ENCODE measurements at places on chromosomes 11 and 22.
A peak's percentile ranks its signal among the peaks of the same experiment; 100 is the strongest.

DNA sequence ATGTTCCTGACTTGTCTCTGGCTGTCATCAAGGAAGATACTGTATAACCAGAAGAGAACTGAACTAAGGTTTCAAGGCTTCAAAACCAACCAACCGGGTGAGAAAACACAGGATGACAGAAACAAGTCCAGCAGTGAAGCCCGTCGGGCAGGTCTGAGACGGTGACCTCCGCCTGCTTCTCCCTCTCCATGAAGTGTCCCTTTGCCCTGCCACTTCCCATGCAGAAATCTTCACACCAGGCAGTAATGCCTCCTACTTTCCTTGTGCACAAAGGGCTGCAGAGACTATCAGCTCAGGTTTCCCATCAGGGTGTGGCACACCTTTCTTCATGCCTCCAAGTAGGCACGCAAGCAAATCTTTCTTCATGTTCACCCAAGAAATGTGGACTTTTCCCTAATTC lies 24.2 kb downstream of the PRDM10 start:
- DNase-seq, result no peak

DNA sequence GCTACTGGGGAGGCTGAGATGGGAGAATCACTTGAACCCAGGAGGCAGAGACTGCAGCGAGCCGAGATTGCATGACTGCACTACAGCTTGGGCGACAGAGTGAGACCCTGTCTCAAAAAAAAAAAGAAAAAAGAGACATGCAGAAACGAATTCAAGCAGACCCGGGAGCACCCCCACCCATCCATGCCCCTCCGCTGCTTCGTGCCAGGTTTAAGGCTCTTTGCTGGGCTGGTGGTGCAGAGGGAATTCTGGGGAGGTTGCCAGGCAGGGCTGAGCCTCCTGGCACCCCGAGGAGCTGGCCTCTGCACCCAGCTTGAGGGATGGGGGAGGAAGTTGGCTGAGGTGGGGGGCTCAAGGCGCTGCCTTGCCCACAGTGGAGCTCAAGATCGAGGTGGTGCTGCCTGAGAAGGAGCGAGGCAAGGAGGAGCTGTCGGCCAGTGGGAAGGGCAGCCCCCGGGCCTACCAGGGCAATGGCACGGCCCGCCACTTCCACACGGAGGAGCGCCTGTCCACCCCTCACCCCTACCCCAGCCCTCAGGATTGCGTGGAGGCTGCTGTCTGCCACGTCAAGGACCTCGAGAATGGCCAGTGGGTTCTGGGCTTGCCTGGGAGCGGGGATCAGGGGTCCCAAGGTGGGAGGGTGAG lies 6.0 kb downstream of the AIFM3 start:
- DNase-seq, result no peak

DNA sequence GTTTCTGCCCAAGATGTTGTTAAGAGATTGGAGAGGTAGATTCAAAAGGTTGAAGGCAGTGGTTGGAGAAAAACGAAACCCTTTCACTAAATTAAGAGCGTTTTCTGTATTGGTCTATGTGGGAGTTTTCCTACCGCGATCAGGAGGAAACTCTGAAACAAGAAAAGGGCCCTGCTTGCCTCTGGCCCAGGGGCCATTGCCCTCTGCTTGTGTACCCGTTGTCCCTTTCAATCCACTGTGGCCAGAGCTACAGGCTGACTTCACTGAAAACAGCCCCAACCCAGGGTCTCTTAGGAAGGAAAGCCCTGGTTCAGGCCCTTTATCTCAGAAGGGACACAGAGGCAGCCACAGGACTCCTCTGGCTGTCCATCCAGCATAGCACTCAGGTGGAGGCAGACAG lies 99.1 kb downstream of the CSNK2A3 start:
- DNase-seq, result no peak

DNA sequence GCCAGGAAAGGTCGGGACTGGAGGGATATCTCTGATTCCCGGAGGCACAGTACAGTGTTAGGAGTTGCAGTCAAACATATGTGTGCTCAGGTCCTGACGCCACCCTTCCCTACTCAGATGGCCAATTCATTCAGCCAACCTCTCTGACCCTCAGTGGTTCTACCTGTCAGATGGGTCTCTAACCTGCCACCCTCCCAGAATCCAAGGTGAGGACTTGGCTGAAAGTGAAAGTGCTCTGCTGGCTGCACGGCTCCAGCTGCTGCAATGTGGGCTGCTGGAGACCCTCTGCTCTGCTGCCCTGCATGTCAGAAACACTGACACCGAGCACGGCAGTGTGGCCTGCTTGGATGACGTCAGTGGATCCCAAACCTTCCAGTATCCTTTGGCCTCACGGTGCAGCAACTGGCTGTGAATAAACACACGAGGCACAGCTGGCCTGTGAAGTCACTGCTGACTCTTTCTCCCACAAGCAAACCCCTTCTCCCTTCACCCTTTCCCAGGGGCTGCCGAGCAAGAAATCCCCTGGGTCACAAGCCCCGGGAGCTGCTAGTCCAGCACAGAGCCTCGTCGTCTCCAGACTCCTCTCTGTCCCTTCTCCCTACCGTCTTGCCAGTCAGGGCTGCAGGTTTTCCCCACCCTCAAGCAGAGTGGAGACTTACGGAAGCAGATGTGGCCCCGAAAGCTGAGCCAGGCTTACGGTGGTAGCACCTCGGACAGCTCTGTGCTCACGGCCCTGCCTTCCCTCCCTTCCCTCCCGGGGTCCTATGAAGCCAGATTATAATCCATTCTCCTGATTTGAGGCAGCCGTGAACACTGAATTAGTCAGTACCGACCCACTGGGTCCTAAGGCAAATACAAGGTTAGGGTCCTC lies 24.3 kb downstream of the KIAA0930 start:
- DNase-seq, result no peak

- no peak for DNase-seq
These were observed 3.4 kb downstream of the DGCR6 start for GRCh38 chr22:18909556-18909955.

GRCh38 chr11:69310934-69311766 lies 17.2 kb downstream of the MYEOV start:
- DNase-seq, result no peak

GRCh38 chr11:93482556-93482955 lies 60.6 kb downstream of the SMCO4 start:
- no peak for DNase-seq

DNA sequence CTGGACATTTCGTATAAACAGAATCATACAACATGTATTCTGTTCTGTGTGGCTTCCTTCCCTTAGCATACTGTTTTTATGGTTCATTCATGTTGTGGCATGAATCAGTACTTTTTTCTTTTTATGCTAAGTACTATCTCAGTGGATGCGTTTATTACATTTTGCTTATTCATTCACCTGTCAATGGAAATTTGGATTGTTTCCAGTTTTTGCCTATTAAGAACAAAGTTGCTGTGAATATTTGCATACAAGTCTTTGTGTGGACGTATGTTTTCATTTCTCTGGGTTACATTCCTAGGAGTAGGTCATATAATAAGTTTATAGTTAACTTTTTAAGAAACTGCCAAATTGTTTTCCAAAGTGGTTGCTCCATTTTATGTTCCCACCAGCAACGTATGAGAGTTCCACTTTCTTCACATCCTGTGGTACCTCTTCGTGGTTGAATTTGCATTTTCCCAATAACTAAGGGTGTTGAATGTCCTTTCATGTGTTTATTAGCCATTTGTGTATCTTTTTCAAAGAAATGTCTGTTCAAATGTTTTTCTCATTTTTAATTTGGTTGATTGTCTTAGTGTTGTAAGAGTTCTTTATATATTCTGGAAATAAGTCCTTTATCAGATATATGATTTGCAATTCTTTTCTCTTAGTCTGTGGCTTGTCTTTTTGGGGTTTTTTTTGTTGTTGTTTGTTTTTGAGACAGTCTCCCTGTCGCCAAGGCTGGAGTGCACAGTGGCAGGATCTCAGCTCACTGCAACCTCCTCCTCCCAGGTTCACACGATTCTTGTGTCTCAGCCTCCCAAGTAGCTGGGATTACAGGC lies 46.0 kb upstream of the MICAL2 start:
- no peak for DNase-seq

DNA sequence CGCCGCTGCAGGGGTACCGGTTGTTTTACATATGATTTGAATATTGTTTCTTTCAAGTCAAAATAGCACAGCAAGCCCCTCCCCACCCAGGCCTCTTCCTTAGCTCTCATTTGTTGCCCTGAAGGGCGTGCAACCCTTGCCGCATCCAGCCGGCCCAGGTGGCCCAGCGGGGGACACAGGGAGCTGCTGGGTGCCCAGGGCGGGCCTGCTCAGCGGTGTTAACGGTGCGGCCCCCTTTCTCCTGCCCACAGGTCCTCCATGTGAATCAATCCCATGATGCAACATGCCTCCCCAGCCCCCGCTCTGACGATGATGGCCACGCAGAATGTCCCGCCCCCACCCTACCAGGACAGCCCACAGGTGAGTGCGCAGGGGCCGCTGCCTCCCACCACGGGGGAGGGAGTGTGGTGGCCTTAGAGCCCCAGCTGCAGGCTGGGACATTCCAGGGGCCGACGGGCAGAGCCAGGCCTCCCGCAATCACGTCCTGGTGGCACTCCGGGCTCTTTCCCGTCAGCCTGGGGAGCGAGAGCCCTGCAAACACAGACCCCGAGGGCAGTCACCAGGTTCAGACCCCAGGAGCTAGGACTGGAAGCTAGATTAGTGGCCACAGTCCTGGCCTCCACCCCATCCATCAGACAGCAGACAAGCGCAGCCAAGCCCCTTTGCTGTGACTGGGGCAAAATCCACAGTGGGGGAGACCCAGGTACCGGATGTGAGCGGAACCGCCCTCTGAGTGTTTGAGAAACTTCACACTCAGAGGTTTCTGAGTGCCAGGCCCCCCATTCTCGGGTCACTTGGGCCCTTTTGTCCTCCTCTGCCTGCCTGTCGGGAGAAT lies 144.8 kb downstream of the FEZ1 start:
- DNase-seq, result no peak

- no peak for DNase-seq
These were observed 119.7 kb upstream of the BID start for GRCh38 chr22:17893900-17894535.

DNA sequence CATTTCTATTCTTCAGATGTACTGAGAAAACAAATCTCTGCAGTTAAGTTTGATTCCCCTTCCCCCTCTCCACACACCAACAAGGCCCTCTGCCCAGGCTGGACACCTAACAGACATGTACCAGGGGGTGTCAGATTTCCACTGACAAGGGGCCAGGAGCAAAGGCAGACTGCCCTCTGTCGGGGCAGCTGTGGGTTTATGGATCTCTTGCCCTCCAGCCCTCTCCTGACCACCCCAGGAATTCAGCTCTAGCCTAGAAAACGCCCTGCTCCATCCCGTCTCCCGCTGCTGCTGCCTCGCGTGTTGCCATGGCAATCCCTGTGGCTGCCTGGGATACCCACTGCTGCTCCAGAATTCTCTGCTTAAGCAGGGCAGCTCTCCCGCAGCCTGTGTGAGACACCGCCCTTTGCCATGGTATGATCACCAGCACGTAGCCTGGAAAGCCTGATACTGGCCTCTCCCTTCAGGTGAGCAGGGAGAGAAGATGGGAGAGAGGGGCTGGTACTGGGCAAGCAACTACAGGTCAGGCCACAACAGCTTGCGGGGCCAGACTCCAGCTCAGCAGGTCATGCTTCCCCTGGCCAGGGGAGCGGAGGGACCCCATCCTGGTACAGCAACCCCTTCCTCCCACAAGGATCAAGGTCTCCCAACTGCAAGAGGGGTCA lies 41.6 kb downstream of the BUD13 start:
- no peak for DNase-seq

- no peak for DNase-seq
These were observed 1.7 kb downstream of the RASL10A start for GRCh38 chr22:29313576-29314466.

GRCh38 chr11:30423279-30423648 lies 100.4 kb downstream of the ARL14EP start:
- no peak for DNase-seq

GRCh38 chr22:49356428-49356827 lies 471.2 kb downstream of the BRD1 start:
- no peak for DNase-seq

DNA sequence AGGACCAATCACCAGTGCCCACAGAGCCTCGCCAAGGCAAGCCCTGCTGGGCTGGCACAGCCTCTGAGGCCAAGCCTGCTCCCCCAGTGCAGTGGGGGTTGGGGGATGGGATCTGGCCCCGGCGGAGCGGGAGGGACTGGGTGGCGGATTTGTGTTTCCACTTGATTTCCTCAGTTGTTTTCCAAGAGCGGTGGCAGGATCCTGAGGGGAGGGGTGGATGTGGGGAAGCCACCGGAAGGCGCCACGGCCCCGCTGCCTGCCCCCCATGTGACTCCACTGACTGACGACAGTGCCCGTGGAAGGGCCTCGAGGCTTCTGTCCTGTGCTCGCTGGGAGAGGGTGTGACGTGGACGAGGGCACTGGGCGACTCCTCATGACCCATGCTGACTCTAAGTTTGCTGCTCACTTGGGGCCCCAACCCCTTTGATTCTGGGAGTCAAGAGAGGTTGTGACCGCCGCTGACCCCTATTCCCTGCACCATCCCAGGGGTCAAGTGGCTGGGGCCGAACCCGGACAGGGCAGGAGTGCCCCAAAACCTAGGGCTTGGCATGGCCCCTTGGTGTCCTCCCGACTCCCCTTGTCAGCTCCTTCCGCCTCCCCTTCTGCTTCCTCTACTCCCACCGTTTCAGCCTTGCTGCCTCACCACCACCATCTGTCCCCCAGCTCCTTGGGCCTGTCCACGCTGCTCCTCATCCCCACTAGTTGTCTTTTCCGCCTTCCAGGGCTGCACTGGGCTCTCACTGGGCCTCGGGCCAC lies 23.5 kb upstream of the PICK1 start:
- no peak for DNase-seq

DNA sequence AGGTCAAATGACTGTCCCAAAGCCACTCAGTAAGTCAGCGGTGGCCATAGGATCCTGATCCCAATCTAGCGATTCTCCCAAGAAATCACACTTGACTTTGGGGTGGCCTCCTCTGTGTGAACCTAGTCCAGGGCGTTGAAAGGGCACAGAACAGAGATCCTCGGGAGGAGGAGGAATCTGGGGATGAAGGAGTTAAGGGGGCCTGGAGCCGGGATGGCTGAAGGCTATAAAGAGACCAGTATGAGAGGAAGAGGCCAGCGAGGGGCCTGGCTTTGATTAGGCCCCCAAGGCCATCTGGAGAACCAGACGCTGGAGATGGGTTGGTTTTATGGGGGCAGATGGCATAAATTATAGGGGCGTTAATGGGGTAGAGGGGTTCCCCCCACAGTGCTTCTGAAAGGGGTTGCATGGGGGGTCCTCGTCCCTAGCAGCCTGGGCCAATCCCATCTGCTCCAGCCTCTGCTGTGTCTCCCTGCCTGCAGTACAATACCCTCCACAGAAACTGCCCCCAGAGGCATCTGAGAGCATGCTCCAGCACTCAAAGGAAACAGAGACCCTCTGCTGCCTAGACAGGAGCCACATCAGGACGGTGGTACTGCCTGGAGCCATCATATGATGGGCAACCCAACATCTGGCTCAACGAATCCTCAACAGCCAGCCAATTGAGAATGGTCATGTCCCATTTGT lies 35.2 kb upstream of the TRIM29 start:
- DNase-seq, result peak; percentile 3

All from activated CD4-positive, alpha-beta T cell treated with anti-CD3 and anti-CD28 coated beads for 1 hour (primary cell).